MM.1S (cell line): ENCODE measurements at places on chromosomes 16 and 17.

DNA sequence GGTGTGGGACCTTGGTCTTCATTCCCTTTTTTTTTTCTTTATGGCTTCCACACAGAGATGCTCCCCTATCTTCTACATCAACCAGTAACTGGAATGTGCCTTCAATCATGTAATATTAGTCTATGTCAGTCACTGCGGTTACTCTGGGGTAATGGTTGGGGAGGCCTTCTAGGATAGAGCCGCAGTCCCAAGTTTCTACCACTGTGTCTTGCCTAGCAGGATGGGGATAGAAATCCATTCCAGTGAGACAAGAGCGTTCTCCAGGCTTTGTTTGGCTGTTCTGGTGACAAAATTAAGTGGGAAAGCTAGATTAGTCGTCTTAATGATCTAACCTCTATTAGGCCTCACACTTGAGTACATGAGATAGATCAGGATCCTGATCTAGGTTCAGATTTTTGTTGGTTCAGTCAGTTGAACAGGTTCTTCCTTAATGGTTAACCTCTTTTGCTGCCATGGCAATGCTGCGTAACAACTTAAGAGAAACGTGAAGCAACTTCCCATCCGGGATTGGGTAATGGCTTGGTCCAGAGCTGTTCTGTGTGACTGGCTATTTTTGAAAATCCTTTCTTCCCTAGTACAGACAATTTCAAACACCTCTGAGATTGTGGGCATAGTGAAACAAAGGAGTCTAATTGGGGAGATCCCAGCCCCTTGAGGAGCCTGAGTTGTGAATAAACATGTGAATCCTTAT, 8.7 kb downstream of the MSL1 start:
- H3K27ac ChIP-seq: no peak overlapping the region
- peaks cover 13% of the 10 kb centered on the region; the same call in 1 of the 2 replicates for H3K36me3 ChIP-seq
- H3K4me1 ChIP-seq: no peaks in the 10 kb centered on the region
- DNase-seq: no peak
- H3K27me3 ChIP-seq: no peaks in the 10 kb centered on the region

- H3K27ac ChIP-seq: no peak overlapping the region
- H3K27me3 ChIP-seq: peaks cover 13% of the 10 kb centered on the region; the same call in 1 of the 2 replicates
- no peak for DNase-seq
- no peaks in the 10 kb centered on the region for H3K36me3 ChIP-seq
These were observed 636 bp upstream of the RAP1GAP2 start for GRCh38 chr17:2795441-2796163.

- no peaks in the 10 kb centered on the region for H3K27me3 ChIP-seq
- H3K4me1 ChIP-seq: no peaks in the 10 kb centered on the region
- no peak overlapping the region for H3K27ac ChIP-seq
- H3K4me3 ChIP-seq: no peak overlapping the region
These were observed 330.2 kb downstream of the TMEM114 start for GRCh38 chr16:8260140-8260539.

GRCh38 chr17:78935419-78936323, 10.5 kb upstream of the TIMP2 start:
- H3K27ac ChIP-seq: no peak overlapping the region
- H3K27me3 ChIP-seq: no peaks in the 10 kb centered on the region
- DNase-seq: no peak
- no peak overlapping the region for H3K4me3 ChIP-seq

DNA sequence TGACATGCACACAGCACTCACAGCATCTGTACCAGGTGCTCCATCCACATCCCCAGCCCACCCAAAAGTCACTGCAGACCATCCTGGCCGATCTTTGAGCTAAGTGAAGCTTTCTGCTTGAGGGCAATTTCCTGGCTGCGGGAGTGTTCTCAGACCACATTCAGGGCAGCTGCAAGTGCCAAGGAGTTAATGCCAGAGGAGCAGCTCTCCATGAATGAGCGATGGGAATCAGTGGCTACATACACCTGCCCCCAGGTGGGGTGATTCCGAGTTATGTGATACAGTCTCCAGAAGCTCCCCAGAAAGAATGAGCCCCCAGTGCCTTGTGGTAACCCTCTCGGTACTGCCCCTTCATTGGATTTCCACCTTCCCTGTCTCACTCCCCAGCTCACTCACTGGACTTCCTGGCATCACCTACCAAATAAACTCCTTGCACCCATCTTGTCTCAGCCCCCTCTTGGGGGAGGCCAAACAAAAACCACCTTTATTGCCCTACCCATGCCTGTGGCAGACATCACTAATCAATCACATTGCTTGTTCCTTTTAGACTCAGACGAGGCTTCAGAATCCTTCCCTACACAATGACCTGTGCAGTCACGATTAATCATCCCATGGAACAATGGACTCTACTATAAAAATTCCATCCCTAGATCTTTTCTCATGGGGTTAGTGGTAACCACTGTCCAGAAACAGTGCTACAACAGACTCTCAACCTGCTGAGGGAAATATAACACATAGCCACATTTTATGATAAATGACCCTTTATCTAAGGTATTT, 121.1 kb downstream of the IRX5 start:
- H3K4me1 ChIP-seq: no peaks in the 10 kb centered on the region
- no peak for DNase-seq
- no peaks in the 10 kb centered on the region for H3K36me3 ChIP-seq
- H3K27ac ChIP-seq: no peak overlapping the region
- no peak overlapping the region for H3K4me3 ChIP-seq

DNA sequence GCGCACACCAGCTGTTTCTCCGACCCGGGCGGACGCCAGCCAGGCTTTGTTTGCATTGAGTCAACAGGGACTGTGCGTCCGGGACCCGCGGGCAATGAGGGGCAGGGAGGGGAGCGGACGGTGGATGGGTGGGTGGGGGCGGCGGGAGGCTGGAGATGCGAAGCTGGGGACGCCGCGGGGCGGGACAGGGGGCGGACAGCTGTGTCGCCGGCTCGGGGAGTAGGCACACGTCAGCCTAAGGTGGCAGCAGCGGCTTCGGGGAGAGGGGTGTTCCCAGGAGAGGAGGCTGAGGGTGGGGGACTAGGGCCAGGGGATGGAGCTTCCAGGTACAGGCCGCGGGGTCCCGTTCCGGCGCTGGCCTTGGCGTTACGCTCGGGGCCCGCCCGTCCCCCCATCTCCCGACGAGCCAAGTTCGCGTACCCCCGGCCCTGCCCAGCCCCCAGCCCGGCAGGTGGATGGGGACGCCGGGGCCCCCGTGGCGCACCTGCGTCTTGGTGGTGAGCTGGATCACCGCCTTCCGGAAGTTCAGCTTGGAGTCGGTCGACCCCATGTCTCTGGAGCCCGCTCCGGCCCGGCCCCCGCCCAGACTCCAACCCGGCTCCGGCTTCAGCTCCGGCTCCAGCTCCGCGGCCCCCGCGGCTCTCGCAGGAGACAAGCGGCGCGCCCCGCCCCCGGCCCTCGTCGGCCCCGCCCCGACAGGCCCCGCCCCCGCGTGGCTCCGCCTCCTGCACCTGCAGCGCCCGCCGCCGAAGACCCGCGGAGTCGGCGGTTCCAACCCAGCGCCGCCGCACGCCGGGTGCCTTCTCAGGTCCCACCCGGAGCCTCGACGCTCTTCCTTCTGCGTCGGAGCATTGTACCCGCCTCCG, at the start of gene HID1:
Gene HID1, minus strand, starts transcription at position 653 of the 866 bp plus-strand sequence. Its CDS starts 103 bp downstream, at position 550.
- H3K27ac ChIP-seq: no peak within 1 kb of the TSS
- H3K4me3 ChIP-seq: peak within 1 kb of the TSS; percentile 58
- peaks cover 49% of the 10 kb centered on the region for H3K27me3 ChIP-seq
- no peaks in the 10 kb centered on the region; the same call in 1 of the 2 replicates for H3K4me1 ChIP-seq
- no peaks in the 10 kb centered on the region for H3K36me3 ChIP-seq

DNA sequence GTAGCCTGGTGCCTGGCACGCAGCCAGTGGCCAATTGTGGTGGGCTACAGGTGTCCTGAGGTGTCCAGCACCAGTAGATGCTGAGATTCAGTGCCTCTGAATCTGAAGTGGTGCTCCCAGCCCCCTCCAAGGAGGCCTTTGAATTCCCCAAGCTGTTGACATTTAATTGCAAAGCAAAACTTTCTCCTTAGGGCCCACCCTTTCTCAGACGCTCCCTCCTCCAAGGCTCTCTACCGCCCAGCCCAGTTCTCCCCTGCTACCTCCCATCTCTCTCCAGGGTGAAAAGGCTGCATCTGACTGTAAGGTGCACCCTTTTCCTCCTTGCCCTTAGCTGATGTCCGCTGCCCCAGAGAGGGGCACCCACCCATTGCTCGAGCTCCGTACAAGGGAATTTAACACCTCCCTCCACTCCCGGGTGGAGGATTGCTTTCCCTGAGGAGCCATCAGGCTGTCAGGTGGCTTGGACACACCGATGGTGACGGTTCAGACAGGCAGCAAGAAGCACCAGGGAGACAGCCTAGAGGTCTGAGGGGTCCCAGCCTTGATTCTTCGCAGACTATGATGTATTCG, 1.7 kb downstream of the BEAN1 start:
- H3K27ac ChIP-seq: no peak overlapping the region
- H3K36me3 ChIP-seq: no peaks in the 10 kb centered on the region
- no peak for DNase-seq
- H3K27me3 ChIP-seq: peaks cover 29% of the 10 kb centered on the region

GRCh38 chr17:46020023-46020761, 21.1 kb downstream of the STH start:
- H3K36me3 ChIP-seq: no peaks in the 10 kb centered on the region
- no peak for DNase-seq
- H3K27me3 ChIP-seq: no peaks in the 10 kb centered on the region
- H3K4me1 ChIP-seq: no peaks in the 10 kb centered on the region
- H3K27ac ChIP-seq: no peak overlapping the region

GRCh38 chr16:15879255-15879811, 9.1 kb downstream of the CEP20 start:
- no peaks in the 10 kb centered on the region; the same call in 1 of the 2 replicates for H3K36me3 ChIP-seq
- no peaks in the 10 kb centered on the region for H3K27me3 ChIP-seq
- H3K4me1 ChIP-seq: no peaks in the 10 kb centered on the region
- no peak overlapping the region for H3K4me3 ChIP-seq
- no peak overlapping the region for H3K27ac ChIP-seq
